A549 treated with ZK216348 at 1 μM for 4 hours (cell line): ENCODE measurements at places on chromosomes 1 and 21. TPM values are rescaled to one million over a fixed set of nuclear protein-coding genes. Genes with fewer than 3 reads are reported as not detected.

Gene MR1
- 5.3 to 7.4 TPM (median 6.4 TPM) in 5 replicates for total RNA-seq

Gene TESK2
- 0.09 to 0.33 TPM (median 0.13 TPM) in 5 replicates for total RNA-seq

Gene LCE1C
- total RNA-seq = not detected in 5 replicates

Gene SMPDL3B
- 1.1 to 1.5 TPM (median 1.2 TPM) in 5 replicates for total RNA-seq

Gene AADACL3
- not detected in 5 replicates for total RNA-seq
